A549 treated with Mapracorat at 1 μM for 4 hours (cell line): ENCODE measurements at places on chromosomes 7 and 10. TPM values are rescaled to one million over a fixed set of nuclear protein-coding genes. Genes with fewer than 3 reads are reported as not detected.

The PKD2L1 gene
- 0.06 to 0.21 TPM (median 0.09 TPM) in 5 replicates for total RNA-seq

The SLC13A1 gene
- total RNA-seq, result not detected in 5 replicates

The MARVELD1 gene
- total RNA-seq, result 43.9 to 51.9 TPM (median 51.6 TPM) in 5 replicates

The NRG3 gene
- not detected in 5 replicates for total RNA-seq

The CPVL gene
- 0.17 to 0.51 TPM (median 0.29 TPM) in 5 replicates for total RNA-seq

The FAM25C gene
- 1.2 to 1.7 TPM in 2 of 5 replicates, not detected in the others for total RNA-seq

The MRPS24 gene
- total RNA-seq, result 239 to 262 TPM (median 248 TPM) in 5 replicates

The OR2A12 gene
- not detected in 5 replicates for total RNA-seq

The TRIM74 gene
- total RNA-seq, result 0.21 to 0.90 TPM (median 0.65 TPM) in 5 replicates
